Stimulated activated CD4-positive, alpha-beta T cell treated with anti-CD3 and anti-CD28 coated beads, Interleukin-4, amount 100 ng/mL, for 1 hour (primary cell): ENCODE measurements at places on chromosomes 6 and 20.

- DNase-seq, result no peak
Observed at GRCh38 chr6:40540790-40541189, 46.4 kb downstream of the LRFN2 start.

DNA sequence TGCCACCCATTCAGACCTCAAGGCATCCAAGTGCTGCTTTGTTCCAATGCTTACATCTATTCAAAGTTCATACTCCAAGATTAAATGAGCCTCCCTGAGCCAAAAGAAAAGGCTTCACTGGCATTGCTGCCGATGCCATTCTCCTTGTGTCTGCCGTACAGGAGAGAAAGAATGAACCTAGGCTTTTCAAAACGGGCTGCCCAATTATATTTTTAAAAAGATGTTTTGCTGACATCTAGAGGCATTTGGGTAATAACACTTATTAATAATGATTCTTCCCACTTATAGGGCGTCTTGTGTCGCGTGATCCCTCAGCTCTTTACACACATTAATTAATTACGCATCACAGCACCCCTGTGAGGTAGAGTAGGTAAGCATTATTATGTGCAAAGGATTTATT lies 545.6 kb downstream of the PKHD1 start:
- no peak for DNase-seq

- DNase-seq, result no peak
Observed at GRCh38 chr6:76481101-76481500, 408.6 kb upstream of the IMPG1 start.

- DNase-seq, result no peak
Observed at GRCh38 chr20:53829724-53830521, 236.3 kb upstream of the ZNF217 start.

- DNase-seq, result no peak
Observed at GRCh38 chr6:134928151-134928900, 21.6 kb downstream of the ALDH8A1 start.

DNA sequence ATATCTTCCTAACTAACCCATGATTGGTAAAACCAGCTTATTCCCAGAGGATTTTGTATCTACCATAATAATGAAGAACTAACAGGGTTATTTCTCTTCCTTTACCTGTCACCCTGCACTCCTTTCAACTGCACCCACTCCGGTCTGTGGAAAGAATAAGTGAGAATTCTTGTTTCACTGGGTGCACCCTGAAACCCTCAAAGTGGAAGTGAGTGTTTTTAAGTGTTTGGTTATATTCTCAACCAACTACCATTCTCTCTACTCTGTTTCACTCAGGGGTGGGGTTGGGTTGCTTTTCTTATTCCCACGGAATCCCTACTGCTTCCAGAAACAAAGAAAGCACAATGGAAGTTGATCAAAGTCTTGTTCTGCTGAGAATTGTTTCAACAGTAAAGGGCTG lies 42.6 kb upstream of the KHDRBS2 start:
- DNase-seq, result no peak

DNA sequence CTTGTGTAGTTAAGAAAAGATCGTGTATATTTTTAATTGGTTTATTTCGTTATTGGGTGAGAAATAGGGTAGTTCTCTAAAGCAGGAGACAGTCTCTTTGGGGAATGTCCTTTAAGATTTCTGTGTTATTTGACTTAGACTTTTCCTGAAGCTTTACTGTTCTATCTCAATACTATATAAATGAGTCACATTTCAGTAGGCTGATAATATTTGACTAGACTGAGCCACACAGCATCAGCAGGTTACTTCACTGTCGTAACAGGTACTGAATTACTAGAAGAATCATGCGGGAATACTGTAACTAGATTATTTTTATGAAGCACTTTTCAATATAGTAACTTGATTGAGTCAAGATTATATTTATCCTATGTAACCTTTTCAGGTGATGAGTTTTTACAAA lies 1.4 kb downstream of the SMAP1 start:
- no peak for DNase-seq

GRCh38 chr20:10671919-10672623 lies 1.7 kb downstream of the JAG1 start:
- DNase-seq, result no peak

GRCh38 chr20:15862178-15862577 lies 711.1 kb downstream of the KIF16B start:
- no peak for DNase-seq

- no peak for DNase-seq
Observed at GRCh38 chr6:148548065-148548748, 198.6 kb upstream of the UST start.

GRCh38 chr6:133093956-133094355 lies 147.2 kb upstream of the EYA4 start:
- DNase-seq, result no peak

DNA sequence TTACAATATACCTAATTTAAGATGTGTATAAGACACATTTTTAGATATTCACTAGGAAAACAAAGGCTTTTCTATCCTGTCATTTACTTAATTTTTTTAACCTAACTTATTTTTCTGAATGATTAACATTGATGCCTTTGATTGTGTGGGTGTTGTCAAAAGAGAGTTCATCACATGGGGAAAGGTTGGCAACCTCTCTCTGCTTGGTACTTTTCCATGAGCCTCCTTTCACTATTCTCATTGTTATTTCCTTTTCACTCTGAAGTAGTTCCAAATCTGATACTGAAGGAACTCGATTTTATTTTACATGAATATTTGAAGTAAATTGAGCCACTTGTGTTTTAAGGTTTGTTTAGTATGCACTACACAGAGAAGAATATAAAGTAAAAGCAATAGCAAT lies 35.9 kb downstream of the TPD52L1 start:
- no peak for DNase-seq

DNA sequence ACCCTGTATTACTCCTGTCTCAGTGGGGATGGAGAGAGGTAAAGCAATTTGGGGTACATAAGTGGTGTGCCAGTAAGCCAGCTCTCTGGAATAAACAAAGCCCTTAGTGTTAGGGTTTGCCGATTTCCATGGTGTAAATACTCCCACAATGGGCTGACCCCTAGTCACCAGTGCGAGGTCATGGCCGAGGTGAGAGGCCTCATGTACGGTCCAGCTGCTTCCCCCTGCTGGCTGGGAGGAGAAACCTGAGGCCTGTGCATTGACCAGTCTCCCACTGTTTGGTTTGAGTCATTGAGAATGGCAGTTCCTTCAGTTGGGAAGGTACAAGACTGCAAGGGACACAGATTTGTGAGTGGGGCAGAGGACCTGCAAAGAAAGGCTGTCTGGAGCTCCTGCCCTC lies 382.0 kb downstream of the CDH26 start:
- no peak for DNase-seq

DNA sequence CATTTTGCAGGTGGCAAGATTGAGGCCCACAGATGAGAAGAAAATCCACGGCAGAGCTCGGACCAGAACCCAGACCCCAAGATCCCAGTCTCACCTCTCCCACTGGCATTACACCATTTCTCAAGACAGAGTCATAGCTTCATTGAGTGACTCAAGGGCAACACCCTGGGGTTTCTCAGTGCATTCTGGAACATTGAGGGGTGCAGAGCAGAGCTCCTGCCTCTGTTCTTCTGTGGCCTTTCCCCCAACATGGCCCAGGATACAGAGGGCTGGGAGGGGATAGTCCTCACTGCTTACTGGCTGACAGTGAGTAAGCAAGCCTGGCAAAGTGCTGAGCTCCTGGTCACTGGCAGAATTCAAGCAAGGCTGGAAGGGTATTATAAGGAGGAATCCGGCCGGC lies 74.0 kb downstream of the MDGA1 start:
- DNase-seq, result no peak

GRCh38 chr6:163532526-163533078 lies 118.1 kb downstream of the QKI start:
- no peak for DNase-seq

- peak; percentile 75 for DNase-seq
Observed at GRCh38 chr6:28981431-28981832, 23.7 kb downstream of the ZNF311 start.

GRCh38 chr6:38287487-38287886 lies 352.2 kb downstream of the BTBD9 start:
- DNase-seq, result no peak

DNA sequence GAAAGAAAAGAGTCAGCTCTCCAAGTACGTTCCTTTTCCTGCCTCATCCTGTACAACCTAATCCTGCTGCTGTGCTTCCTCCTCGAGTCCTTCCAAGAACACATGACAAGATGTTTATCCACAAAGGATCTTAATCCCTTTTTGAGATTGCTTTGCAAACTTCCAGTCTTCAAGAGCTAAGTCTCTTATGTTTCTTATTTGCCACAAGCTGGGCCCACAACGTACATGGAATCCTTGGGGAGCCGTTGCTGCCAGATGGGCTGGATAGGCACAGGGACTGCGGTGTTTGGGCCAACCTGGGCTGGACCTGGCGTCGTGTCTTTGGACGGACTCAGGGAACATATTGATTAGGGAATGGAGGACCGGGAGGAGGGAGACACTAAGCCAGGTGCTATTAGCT lies 79.7 kb upstream of the AFDN start:
- DNase-seq, result no peak

DNA sequence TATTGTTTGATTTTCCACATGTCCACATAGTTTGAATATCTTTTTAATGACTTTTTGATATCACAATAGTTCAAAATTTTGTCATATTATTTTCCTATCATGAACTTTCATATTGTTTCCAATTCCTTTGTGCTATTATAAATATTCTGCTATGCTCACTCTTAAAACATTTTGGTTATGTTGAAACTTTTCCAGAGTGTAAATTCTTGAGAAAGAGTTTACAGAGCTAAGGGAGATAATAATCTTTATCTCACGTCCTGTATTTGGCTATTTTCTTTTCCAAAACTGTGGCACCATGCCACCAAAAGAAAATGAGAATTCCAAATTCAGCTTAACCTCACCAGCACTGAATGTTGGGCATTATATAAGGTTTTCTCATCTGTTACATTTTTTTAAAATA lies 210.9 kb downstream of the TFAP2B start:
- DNase-seq, result no peak

DNA sequence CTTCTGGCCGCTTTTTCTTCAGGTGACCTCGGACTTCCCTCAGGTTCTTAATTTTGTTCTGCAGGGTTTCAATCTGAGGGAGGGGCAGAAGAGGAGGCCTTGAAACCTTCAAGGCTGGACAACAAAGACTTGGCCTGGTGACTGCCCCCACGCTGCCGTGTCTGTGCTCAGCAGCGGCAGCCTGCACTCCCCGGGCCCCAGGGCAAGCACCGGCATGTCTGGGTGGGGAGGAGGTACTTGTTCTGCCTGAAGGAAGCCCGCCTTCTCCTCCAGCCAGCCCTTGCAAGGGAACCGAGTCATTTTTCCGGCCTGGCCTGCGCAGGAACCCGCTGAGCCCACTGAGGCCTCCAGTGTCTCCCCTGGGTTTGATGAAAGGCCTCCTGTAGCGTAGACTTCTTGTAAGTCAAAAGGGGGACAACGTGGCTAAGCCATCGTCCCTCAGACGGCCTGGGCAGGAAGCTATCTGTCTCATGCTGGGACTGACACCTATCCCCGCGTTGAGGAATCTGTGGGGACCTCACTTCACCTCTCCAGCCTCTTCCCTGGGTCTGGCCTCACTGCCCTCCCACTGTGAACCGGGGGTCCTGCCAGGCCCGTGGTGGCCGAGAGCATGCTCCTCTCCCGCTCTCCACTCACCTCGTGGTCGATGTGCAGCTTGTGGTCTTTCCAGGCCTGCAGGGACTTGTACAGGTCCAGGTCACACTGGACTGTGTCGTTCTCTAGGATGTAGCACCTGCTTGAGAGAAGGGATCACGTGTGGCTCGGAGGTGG lies 119.9 kb downstream of the SULF2 start:
- no peak for DNase-seq

GRCh38 chr6:106149472-106150069 lies 63.4 kb downstream of the PRDM1 start:
- no peak for DNase-seq

- DNase-seq, result no peak
Observed at GRCh38 chr20:36004045-36004444, 35.7 kb downstream of the CNBD2 start.

DNA sequence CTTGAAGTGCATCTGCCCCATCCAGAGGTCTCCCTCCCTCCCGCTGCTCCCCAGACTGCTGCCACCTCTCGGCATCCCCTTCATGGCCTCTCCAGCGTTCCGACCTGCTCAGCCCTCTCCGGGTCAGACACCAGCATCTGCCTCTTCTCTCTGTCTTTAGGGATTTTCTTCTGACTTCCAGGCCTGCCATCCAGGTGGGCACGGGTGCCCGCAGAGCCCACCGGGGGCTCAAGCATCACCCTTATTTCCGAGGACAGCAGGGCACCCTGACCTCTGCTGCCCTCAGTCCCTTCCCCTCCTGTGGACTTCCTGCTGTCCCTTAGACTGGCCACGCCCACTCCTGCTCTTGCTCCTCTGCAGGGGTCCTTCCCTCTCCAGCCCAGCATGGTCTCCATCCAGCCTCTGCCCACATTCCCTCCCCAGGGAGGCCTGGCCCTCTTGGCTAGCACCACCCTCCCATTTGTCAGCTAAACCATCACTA lies 3.3 kb downstream of the NPEPL1 start:
- DNase-seq, result no peak

DNA sequence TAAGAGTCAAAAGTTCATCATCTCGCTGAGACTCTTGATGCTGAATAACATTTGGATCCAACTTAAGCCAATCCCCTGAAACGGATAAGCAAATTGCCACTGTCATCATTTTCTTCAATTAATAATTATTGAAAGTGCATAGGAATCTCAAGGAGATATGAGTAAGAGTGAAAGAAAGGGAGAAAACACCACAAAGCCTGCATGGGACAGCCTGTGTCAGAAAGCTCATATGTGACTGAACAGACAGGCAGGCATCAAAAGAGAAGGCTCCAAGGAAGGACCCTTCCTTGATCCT lies 13.3 kb downstream of the ATXN1 start:
- no peak for DNase-seq

GRCh38 chr6:20841806-20842205 lies 307.5 kb downstream of the CDKAL1 start:
- DNase-seq, result no peak

DNA sequence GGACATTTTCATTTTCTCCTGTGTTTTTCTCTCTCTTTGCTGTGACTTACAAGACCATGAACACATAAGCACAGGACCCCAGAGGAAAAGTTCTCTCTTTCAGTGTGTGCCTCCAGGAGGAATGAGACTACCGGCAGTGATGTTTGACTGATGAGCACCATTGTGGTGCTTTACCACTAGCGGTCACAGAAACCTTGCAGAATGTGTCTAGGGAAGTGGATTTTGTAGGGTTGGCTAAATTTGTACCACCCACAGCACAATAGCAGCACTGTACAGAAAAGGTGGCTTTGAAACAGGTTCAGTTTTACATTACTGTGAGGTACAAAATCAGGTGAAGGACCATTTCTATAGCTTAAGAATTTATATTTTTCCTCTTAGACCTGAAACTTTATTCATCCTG lies 301.9 kb upstream of the SUPT3H start:
- DNase-seq, result no peak
